ENCODE measurements at places on chromosomes 11 and 22. TPM values are rescaled to one million over a fixed set of nuclear protein-coding genes. Genes with fewer than 3 reads are reported as not detected.
A peak's percentile ranks its signal among the peaks of the same experiment; 100 is the strongest.

DNA sequence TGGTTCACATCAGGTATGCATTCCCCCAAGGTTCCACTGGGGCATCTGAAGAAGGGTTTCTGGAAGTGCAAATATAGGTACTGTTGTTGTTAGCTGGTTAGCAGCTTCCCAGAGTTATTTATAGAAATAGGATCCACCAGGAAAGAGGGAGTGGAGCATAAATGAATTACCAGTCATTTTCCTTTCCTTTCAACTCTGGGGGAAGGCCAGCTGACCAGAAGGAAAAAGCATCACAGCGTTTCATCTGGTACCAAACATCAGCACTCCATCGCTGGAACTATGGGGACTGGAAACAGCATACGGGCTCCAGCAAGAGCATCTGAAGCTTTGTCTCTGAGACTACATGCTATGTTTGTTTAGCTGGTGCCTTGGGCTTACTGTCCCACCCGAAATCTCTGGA is 378.2 kb upstream of the NARS2 start:
- no peak for DNase-seq

- DNase-seq, result no peak
Measured at GRCh38 chr22:40673017-40673416, 6.3 kb upstream of the MCHR1 start.

DNA sequence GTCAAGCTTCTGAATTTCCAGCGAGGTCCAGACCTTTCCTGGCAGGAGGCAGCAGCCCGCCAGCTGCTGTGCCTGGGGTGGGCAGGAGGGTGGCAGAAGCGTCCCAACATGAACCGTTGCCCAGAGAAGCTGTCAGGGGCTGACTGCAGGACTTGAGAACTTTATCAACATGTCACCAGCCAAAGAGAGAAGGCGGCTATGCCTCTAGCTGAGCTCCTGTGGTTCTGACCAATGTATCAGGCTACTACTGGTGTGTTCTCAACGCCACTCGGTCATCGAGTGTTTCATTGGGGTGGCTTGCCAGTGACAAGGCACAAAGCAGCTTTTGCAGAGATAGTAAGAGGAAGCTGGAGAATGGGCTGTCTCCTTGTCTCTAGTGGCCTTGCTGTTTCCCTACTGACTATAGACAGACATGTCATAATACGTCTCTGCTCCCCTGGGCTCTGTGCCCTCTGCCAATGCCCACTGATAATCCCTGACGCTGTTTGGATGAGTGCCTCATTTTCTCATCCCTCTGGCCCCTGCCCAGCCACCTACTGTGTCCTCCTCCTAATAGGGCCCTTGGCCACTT is 17.6 kb upstream of the ASCC2 start:
- no peak for DNase-seq

DNA sequence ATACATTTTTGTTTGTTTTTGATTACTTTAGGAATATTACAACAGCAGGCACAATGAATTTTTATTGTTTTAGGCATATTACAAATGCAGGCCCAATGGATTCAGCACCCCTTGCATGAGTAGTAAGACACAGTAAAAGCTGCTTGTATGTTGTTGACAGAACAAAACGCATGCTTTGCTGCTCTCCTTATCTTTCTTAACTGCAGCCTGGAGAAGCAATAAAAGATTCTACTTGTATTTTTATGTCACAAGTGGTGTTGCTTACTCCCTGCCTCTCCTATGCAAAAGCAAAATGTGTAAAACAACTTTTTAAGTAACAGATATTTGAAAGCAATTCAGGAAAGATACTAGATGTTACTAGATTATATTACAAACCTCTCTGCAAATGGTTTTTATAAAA is 73.9 kb downstream of the TRPC6 start:
- no peak for DNase-seq

- DNase-seq, result no peak
Measured at GRCh38 chr11:951507-951906, 25.8 kb downstream of the AP2A2 start.

DNA sequence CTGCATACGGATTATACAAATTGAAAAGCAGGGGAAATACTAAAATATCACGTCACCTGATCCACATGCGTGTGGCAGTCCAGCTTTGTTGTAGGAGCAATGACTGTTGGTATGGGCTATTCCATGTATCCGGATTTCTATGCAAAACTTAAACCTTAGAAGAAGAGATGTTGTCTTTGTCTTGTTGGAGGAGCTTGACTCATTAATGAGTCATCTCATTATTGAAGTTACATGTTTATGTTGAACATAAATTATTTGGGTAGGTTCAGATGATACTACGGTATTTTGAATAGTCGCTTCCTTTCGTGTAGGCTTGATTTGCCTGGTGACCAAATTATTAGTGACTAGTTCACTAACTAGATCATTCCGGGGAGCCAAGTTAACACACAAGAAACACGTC is 806 bp upstream of the SAAL1 start:
- DNase-seq, result no peak

GRCh38 chr22:32761251-32761903 is 40.1 kb upstream of the TIMP3 start:
- peak; percentile 69 for DNase-seq

GRCh38 chr11:35275786-35276170 is 136.8 kb downstream of the CD44 start:
- DNase-seq, result no peak

GRCh38 chr11:35281169-35281688 is 138.1 kb downstream of the SLC1A2 start:
- no peak for DNase-seq

- no peak for DNase-seq
Measured at GRCh38 chr11:18319914-18320313, 2.0 kb downstream of the HPS5 start.

GRCh38 chr22:30048681-30049080 is 31.6 kb upstream of the HORMAD2 start:
- no peak for DNase-seq

GRCh38 chr11:15194671-15195415 is 80.1 kb downstream of the INSC start:
- DNase-seq, result no peak

DNA sequence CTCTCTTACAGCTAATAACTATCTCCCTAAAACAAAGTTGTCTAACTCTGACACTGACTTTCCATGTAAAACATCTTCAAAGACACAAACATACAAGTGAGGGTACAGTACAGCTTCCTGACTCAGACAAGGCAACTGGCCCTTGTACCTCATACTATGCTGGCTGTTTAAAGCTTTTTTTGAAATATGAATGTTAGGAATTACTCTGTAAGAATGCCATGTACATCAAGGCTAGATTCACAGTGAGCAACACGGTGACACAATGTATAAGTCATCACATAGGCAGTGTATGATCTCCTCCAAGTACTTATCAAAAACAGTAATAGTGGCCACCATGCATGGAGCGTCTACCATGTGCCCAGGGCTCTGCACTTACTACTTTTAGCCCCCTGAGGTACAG is 28.6 kb downstream of the ALG8 start:
- no peak for DNase-seq

DNA sequence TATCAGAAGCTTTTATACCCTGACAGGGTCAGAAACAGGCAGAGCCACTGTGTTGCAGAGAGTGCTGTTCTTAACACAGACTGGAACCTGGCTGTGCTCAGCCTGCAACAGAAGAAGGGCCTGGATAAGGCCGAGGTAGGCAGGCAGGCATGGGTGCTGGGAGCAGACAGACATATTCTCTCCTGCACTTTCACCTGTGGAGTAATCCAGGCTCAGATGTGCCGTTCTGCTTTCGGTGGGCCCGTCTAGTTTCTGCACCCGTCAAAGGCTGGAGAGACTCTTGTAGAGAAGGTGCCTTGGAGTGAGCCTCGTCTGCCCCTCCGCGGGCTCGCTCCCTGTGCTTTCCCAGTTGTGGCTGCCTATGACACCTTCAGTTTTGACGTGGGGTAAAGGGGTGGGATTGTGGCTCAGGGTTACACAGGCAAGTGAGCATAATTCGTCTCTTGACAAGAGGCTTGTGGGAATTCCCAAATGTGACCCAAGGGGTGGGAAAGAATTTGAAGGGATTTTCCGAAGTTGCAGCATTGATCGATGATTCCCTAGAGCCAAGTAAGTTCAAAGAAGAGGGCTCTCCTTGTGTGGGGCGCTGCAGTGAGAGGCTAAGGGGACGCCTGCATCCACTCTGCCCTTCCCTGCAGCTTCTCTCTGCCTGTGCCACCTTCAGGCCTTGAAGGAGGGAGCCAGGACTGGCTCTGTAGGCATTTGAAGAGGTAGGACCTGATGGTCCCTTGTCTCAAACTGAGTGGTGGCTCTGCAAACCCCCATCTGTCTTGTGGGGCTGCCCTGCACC is 16.2 kb upstream of the ST3GAL4 start:
- no peak for DNase-seq

The DNAJB13 gene
- 4.8 TPM for polyA plus RNA-seq

The C11orf42 gene
- polyA plus RNA-seq, result 1.9 TPM

The PRR14L gene
- 29.2 TPM for polyA plus RNA-seq

The CSTPP1 gene
- polyA plus RNA-seq, result 52.7 TPM

The ASCL2 gene
- polyA plus RNA-seq, result 0.76 TPM

Measured in left lung (tissue), 14 donors.